GM04504 (cell line): ENCODE measurements at places on chromosomes 5 and 9.
A peak's percentile ranks its signal among the peaks of the same experiment; 100 is the strongest.

DNA sequence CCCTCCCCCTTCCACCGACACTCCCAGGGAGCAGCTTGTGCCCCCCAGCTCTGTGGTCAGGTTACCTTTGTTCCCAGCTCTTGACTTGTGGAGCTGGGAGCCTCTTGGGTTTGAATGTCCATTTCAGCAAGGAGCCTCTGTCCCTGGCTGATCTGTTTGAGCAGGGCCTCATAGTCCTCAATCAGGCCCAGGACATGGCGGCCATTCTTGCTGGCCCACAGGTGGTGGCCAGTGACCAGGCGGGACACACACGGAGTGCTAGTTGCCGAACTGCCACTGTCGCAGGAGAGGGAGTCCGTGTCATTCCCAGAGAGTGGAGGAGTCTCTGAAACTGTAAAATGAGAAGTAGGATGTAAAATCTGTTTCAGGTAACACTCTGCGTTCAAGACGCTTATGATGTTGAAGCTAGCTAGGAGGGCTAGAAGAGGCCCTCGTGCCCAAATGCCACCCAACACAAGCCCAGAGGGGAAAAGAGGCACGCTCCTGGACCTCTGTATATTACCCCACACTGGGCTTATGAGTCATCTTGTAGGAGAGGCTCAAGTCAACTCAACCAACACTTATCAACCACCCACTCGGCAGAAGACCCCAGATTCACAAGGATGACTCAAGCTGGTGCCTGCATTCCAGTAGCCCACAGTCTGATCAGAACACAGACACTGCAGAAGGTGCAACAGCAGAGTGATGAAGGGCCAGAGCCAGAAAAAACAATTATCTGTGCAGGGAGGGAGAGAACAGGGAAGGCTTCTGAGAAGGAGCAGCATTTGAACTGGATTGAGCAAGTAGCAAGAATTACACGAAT, 177.0 kb downstream of the CDK5RAP2 start:
- peak; percentile 69 for DNase-seq

DNA sequence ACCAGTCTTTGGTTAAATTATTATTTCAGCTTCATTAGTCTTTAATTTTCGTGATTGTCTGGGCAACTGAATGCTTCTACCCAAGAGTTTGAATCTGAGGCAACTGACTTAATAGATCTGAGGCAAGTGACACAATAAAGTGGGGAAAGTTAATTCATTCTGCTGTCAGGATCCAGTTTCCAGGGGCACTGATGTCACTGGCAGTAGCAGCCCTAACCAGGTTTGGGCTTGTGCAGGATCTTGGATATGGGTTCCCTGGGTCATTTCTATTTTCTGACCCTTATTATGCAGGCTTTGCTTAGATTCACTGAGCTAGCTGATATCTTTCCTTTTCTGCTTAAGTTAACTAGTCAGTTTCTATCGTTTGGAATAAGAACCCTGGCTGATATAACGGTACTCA, 9.6 kb downstream of the SREK1IP1 start:
- DNase-seq = no peak

DNA sequence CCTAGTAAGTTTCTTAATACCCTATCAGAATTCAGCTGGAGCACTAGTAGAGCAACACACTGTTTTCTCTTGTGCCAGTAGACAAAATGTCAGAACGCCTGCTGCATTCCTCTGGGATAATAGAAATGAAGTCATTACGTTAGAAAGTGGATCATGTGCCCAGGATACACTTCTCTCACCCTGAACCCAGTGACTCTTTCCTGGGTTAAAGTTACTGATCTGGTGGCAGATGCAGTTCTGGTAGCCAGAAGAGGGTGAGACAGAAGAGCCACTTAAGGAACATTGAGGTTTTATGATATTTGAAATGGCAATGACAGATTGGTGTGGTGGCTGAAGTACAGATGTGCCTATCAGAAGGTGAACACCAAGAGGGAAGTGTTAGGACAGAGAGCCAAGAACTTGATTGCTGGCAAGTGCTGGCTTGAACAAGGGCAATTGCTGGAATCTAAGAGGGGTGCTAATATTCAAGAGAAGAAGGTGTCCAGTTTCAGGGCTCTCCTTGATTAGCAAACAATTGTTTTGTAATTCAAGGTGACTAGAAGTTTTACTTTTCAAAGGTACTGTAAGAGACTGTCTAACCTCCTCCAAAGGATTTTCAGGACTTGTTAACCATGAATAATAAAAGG, 93.7 kb upstream of the ERBIN start:
- no peak for DNase-seq

- DNase-seq = peak; percentile 10
Observed at GRCh38 chr5:80707645-80708044, 52.9 kb upstream of the DHFR start.

- DNase-seq = peak; percentile 42
Observed at GRCh38 chr9:34540827-34541226, 18.0 kb upstream of the ENHO start.

DNA sequence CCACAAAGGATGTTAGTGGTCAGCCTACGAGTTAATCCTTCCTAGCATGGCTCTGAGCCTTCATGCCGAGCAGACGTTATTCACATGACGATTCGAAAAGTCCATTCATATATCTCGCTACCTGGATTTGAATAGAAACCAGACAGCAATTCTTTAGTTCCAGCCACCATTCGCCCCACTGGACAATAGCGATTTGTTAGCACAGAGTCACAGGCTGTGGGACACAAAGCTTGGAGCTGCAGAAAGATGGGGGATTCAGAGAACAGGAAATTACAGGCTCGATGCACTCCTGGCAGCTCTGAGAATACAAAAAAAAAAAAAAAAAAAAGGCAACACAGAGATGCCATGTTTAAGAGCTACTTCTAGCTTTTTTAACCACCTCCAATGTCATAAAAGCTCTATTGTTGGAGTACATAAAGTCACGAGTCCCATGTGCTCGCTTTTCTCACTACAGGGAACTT, 110.7 kb downstream of the NR6A1 start:
- peak; percentile 17 for DNase-seq

- no peak for DNase-seq
Observed at GRCh38 chr5:110525762-110526161, 200.7 kb downstream of the TMEM232 start.

DNA sequence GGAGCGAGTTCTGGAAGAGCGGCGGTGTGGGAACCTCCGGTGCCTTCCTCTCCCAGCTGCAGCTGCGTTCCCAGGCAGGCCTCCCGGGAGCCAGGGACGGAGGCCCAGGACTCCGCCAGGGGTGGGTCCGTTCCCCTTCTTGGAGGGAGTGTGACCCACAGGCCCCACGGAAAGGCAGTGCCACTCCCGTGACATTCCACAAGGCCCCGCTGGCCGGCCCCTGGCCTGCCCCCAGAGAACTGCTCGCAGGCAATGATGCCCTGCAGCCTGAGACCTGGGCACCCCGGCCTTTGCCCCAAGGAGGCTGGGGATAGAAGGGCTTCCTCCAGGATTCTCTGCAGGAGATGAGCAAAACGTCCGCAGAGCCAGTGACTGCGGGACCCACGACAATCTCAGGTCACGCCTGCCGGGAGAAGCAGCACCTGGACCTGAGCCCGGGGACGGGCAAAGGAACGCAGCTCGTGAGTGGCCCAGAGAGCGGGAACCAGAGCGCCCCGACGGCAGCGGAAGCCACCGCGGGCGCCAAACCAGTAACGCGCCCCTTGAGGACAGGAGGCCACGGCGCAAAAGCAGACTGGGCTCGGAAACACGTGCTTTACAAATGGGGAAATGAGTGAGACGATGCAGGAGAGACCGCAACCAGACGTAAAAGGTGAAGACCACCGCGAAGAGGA, 9.3 kb downstream of the OBP2B start:
- no peak for DNase-seq

GRCh38 chr5:111976705-111977435, 219.9 kb upstream of the NREP start:
- peak; percentile 78 for DNase-seq

DNA sequence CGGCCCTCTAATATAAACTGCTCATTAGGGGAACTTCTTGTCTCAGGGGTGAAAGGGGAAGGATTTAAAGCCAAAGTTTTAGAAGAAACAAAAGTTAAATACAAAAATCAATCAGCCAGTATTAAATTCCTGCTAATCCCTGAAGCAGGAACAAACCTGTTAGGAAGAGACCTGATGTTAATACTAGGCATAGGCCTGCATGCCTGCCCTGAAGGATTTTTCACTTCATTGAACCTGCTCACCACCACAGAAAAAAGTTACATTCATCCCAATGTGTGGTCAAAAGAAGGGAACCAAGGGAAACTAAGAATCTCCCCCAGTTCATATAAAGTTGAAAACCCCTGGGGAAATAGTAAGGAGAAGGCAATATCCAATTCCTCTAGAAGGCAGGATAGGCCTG, 9.4 kb upstream of the RNF180 start:
- no peak for DNase-seq
